ENCODE measurements at places on chromosomes 4 and X.

GRCh38 chr4:169047956-169048355, 37.9 kb upstream of the CBR4 start:
- DNase-seq, result no peak

DNA sequence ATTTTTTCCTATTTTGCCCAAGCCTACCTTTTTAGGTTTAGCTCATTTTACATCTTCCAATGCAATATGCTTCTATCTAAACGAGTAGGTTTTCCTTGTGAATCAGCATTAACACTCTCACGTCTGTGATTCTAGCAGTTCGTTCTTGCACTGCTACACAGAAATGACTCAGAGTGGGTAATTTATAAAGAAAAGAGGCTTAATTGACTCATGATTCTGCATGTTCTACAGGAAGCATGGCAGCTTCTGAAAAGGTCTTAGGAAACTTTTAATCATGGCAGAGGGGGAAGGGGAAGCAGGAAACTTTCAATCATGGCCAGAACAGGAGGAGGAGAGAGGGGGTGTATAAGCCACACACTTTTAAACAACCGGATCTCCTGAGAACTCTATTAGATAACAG, 44.9 kb downstream of the SPANXN1 start:
- no peak for DNase-seq

DNA sequence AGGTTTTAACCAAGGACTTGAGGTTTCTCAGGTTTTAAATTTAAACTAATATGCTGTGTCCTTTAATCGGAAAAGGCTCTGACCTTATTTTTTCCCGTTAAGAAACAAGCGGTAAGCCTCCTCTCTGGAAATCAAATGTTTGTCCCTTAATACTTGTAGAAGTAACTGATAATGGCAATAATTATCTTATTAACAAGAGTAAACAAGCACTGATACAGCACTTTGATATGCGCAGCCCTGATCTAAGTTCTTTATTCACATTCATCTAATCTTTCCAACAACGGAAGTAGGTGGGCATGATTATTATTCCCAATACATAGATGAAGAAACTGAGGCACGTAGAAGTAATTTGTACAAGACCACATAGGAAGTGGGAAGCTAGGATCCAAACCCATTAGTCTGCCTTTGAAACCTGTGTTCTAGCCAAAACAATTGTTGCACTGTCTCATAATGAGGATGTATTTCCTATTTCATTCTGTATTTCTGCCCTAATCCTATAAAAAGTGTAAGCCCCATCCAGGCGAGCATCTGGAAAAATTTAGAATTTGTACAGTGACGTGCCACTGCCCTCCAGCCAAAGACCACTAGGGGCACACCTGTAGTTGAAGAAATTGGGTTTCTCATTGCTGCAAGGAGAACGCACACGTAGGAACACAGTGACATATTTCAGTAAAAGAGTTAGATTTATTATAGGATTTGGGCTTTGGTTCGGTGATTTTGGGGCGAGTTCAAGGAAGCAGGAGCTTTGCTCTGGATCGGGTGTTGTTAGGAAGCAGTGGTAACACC, 606 bp downstream of the CXorf58 start:
- no peak for DNase-seq

DNA sequence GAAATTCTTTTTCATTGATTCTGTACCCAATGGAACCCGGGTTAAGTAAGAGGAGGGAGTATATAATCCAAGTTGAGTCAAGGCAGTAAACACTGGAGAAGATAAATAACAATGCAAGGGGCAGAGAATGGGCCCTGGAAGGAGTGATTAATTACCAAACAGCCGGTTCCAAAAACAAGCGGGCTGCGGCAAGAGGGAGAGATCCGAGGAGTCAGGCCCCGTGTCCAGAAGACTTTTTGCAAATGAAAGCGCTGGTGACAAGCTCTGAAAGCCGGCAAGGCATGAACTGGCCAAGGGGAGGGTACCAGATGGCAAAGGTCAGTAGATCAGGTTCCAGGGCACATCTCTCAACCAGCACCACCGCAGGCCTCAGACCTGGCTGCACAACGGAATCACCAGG, 294.9 kb downstream of the BCOR start:
- DNase-seq, result no peak

DNA sequence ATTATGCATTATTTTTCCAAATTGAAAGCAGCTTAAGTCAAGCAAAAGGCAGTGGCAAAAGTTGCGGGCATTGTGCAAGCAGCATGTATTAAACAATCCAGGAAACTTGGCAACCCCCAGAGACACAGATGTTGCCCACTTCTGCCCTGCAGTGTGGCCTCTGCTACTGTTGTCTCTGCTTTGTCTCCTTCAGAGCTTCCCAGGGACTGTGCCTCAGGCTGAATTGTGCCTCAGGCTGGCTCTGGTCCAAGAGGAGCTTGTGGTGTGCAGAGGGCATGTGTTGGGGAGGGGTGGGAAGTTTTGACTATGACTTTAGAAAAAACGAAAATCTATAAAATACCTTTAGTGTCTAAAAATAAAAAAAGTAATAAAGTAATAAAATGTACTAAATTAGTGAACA, 201.4 kb downstream of the CCSER1 start:
- DNase-seq, result no peak

- no peak for DNase-seq
Observed at GRCh38 chr4:171024720-171025303, 788.4 kb upstream of the GALNTL6 start.

- no peak for DNase-seq
Observed at GRCh38 chrX:68249401-68249831, 183.9 kb downstream of the OPHN1 start.

- no peak for DNase-seq
Observed at GRCh38 chr4:41619161-41619560, 81.2 kb downstream of the LIMCH1 start.

GRCh38 chr4:100059467-100059866, 109.4 kb upstream of the H2AZ1 start:
- DNase-seq, result no peak
